ENCODE measurements at places on chromosomes 2 and 18.

- no peak for DNase-seq
Measured at GRCh38 chr2:207919164-207919919, 106.0 kb downstream of the PLEKHM3 start.

DNA sequence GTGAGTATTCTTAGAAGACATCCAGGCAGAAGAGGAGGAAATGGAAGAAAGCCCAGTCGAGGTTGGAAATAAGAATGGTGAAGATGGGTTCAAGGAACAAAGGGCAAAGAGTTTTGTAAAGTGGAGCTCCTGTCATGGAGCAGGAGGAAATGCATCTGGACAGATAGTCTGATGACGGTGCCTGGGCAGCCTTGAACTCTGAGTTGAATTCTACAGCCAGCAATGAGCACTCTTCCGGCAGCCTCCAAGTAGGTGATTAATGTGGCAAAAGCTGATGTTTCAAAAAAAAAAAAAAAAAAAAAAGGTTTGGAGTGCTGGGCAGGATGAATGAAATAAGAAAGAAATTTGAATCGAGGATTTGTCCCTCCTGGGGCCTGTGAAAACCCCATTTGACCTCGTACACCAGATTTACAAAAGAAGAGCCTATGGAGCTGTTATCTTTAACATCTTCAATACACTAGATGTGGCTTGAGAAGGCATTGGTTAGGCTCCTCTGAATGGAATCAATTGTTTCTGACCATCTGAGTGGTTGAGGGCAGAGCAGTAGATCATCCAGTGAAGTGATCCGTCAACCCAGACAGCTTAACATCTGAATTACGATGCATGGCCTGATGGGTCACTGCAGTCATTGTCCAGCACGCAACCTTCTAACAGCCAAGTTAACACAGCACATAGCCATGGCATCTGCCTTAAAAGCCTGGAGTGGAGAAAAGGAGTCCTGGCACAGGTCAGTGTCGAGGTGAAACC lies 449.7 kb downstream of the TXNL1 start:
- no peak for DNase-seq

DNA sequence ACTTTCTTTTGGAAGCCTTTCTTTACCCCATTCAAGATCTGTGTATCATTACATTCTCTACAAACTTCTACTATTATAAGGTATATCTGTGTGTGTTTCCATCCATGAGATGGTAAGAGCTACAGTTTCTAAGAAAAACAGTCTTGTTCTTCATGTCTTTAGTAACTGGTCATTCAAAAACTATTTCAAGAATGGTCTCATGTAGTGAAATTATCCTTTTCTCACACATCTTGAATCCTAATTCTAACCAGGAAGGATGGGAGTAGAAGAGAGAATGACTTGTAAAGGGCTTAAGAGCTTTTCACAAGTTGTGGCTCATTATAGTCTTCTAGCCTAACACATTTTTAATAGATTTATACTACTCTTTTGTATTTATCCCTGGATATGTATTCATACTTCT lies 47.3 kb downstream of the ROCK1 start:
- no peak for DNase-seq

DNA sequence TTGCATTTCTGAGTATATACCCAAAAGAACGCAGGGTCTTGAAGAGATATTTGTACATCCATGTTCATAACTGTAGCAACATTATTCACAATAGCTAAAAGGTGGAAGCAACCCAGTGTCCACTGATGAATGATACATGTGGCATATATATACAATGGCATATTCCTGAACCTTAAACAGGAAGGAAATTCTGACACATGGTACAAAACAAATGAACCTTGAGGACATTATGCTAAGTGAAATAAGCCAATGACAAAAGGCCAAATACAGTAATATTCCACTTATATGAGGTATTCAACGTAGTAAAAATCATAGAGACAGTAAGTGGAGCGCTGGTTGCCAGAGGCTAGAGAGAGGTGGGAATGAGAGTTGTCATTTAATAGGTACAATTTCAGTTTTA lies 8.1 kb downstream of the AAK1 start:
- no peak for DNase-seq

GRCh38 chr18:34604591-34604990 lies 105.5 kb upstream of the DTNA start:
- no peak for DNase-seq

- DNase-seq: no peak
Measured at GRCh38 chr2:35864141-35864540, 491.4 kb upstream of the CRIM1 start.

- DNase-seq: no peak
Measured at GRCh38 chr2:118607641-118608040, 239.8 kb downstream of the EN1 start.

GRCh38 chr2:160646684-160647444 lies 153.3 kb upstream of the RBMS1 start:
- no peak for DNase-seq

DNA sequence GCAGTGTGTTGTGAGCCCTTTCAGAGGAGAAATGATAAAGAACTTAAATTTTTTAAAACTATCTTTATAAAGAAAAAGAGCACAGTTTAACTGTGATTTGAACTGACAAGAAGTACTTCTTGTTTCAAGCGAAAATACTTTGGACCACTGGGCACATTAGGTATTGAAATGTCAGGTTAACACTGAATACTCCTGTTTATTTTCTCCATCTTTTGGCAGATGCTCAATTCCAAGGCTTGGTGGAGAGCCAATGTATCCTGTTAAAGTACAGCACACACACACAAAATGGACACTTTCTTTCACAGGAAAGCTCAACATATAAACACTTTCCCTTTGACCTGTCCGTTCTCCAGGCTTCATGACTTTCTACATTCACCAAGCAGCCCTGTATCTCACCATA lies 32.6 kb upstream of the SP3 start:
- DNase-seq: no peak

DNA sequence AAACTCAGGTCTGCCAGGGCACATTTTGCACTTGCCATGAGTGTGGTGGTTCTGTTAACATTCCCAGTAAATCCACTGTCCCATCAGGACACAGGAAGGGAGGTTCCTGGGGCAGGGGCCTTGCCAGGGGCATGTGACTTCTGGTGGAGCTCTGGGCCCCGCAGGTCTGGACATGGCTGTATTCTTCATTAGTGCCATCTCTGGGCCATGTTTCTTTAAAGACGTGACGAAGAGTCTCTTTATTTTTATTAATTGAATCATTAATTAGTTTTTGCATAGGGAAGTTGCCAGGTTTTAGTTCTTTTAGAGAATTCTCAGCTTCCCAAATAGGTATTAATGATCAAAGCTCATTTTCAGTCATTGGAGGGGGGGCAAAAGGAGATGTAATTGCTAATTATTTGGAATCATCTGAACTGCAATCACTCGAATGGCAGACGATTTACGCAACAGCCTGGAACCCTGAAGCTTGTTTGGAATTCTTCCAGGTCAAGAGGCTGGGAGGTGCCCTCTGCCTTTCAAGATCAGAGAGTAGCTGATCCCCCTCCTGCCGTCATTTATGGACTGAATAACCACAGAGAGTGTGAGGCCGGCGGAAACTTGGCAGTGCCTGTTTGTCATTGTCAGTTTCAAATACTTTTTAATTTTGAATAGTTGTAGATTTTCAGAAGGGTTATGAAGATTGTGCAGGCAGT lies 106.2 kb downstream of the RTP5 start:
- no peak for DNase-seq

DNA sequence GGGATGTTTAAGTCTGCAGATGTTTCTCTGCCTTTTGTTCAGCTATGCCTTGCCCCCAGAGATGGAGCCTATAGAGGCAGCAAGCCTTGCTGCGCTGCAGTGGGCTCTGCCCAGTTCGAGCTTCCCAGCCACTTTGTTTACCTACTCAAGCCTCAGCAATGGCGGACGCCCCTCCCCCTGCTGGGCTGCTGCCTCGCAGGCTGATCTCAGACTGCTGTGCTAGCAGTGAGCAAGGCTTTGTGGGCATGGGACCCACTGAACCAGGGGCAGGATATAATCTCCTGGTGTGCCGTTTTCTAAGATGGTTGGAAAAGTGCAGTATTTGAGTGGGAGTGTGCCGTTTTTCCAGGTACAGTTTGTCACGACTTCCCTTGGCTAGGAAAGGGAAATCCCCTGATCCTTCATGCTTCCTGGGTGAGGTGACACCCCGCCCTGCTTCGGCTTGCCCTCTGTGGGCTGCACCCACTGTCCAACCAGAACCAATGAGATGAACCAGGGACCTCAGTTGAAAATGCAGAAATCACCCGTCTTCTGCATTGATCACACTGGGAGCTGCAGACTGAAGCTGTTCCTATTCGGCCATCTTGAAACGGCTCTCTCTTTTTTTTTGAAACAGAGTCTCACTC lies 27.6 kb upstream of the ADAM23 start:
- no peak for DNase-seq

GRCh38 chr2:198096965-198097364 lies 292.6 kb downstream of the PLCL1 start:
- no peak for DNase-seq

- DNase-seq: no peak
Measured at GRCh38 chr2:181467966-181468707, 11.0 kb downstream of the ITGA4 start.

- DNase-seq: no peak
Measured at GRCh38 chr2:157735532-157735931, 106.9 kb upstream of the ACVR1C start.

- no peak for DNase-seq
Measured at GRCh38 chr2:133265432-133265949, 302.8 kb downstream of the NCKAP5 start.

DNA sequence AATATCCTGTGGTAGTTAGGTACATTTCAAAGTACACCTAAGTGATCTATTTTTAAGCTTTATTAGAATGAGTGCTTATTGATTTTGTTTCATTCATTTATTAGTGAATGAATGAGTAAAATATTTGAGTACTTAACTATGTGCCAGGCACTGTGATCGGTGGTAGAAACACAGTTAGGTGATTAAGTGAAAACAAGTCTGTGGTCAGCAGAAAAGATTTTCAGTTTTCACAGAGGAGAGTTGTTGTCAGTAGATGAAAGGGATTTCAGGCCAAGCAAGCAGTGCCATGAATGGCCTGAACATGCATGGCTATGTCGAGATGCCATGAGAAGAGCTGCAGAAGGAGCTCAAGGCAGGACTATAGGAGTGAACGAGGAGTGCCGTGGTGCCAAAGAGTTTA lies 85.9 kb downstream of the SPTBN1 start:
- no peak for DNase-seq

DNA sequence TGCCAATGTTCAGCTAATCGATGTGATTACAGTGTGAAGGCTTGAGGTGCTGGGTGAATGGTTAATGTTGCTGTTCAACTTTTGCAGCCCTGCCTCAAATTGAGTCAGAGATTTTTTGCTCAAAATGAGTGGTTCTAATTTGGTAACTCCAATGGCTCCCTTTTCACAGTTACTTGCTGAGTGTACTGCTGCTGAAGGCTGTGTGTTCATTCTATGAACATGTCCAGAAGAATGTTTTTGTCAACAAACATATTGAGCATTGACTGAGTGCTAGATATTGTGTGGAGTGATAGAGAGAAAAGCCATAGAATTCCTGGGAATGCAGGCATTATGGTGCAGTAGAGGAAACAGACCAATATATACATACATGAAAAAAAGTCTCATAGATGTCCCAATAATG lies 39.0 kb upstream of the TCF4 start:
- DNase-seq: no peak

DNA sequence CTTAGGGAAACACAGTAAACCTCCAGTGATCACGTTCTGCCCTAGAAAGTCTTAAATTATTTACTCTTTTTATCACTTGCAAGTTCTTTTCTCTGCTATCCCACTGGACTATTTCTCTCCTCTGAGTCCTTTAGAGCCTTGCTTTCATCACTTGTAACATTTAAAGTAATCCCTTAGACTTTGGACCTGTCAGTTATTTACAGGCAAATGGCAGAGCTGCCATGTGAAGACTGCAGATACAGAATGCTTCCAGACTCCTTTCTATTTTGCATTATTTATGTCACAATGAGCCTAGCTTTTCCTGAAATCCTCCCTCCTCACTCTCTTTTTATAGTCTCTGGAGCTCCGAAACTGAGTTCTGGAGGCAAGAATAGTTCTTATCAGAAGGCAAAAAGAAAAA lies 325.6 kb upstream of the TRIB2 start:
- DNase-seq: no peak

DNA sequence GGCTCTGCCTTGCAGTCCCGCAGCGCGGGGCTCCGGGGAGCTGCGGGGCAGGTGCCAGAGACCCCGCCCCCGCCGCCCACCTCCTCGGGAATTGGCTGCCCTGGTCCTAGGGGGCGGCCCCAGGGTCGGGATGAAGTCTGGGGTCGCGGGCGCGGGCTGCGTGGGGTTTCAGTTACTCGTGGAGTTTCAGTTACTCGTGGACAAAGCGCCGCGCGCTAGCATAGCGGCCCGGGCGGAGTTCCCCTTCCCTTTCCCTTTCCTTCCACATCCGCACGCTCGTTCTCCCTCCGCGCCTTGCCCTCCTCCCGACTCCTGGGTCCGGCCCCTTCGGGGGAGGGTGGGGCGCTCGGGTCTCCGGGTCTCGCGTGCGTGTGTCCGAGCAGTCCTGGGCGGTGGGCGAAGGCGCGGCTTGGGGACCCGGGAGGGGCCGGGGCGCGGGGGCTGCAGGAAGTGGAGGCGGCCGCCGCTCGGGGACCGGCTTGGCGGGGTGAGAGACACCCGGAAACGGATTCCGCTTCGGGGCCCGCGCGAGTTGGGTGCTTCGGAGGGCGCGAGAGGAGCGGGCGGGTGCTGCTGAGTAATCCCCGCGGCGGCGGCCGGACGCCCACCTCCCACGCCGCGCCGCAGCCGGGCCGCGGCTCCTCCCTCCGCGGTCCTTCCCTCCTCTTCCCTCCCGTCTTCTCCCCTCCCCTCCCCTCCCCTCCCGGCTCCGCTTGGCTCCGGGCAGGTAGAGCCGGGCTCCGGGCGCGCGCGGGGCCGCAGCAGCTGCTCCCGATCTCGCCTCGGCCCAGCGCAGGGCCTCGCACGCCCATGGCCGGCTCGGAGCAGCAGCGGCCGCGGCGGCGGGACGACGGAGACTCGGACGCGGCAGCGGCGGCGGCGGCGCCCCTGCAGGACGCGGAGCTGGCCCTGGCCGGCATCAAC lies at the start of gene TTC39C:
Gene TTC39C, plus strand, starts transcription at position 693 of the 924 bp plus-strand sequence. Its CDS starts 118 bp downstream, at position 811.
- peak; percentile 3 for DNase-seq

DNA sequence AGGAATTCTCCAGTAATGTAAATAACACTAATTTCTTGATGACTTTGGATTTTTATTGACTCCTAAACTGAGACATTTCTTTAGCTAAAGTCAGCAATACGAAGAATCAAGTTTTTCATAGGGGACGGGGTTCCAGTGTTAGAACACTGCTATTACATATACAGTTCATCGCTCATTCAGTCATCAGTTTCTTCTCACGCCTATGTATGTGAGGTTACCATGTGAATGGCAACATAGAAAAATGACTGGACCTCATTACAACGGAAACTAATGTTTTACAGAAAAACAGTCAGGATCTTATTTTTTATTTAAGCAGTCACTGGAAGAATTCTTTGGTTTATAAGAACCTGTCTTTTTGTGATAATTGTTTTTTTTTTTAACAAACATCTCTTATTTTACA lies 56.4 kb downstream of the THADA start:
- no peak for DNase-seq

GRCh38 chr2:33419581-33420200 lies 56.8 kb upstream of the RASGRP3 start:
- no peak for DNase-seq
